CD4-positive, alpha-beta T cell (primary cell): ENCODE measurements at places on chromosomes 1 and 21. TPM values are rescaled to one million over a fixed set of nuclear protein-coding genes. Genes with fewer than 3 reads are reported as not detected.

DNA sequence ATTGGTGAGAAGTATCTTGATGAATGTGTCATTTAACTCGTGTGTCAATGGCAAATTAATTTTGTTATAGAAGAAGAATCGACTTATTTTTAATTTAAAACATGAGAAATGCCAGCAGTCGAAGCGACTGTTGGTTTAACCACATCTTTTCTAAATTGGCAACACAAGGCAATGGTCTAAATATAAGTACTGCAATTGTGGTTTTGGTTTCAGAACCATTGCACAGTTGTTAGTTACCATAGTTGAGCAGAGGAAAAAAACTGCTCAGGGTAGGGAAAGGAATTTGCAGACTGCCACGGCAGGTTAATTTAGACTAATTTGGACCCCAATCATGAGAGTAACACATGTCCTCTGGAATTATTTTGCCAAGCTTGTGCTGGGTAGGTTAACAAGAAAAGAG lies 185.6 kb upstream of the RUNX1 start:
- no peak overlapping the region for H3K4me3 ChIP-seq
- H3K27ac ChIP-seq, result no peak overlapping the region
- no peaks in the 10 kb centered on the region for H3K36me3 ChIP-seq
- no peaks in the 10 kb centered on the region for H3K27me3 ChIP-seq
- H3K4me1 ChIP-seq, result peaks cover 9% of the 10 kb centered on the region

DNA sequence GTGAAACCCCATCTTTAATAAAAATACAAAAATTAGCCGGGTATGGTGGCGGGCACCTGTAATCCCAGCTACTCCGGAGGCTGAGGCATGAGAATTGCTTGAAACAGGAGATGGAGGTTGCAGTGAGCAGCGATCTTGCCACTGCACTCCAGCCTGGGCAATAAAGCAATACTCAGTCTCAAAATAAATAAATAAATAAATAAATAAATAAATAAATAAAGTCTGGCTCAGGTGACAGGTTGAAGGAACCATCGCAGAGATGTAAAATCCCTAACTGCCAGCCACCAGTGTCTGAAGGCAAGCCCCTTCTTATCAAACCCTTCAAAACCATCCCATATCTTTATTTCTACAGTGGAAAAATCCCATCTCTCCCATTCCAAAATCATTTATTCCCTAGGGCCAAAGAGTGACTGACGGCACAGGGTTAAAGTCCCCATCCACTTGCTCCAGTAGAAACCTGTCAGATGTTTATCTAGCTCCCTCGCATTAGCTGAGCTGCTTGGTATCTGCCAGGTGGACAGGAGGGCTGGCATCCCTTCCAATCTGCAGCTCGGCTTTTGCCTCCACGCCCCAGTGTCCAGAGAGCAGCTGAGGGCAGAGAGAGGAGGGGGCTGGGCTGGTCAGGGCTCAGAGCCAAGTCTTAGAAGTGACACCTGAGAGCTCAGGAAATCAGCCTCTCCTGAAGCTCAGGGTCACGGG lies 5.0 kb downstream of the CSRP1 start:
- H3K36me3 ChIP-seq, result peaks cover 10% of the 10 kb centered on the region
- peaks cover 29% of the 10 kb centered on the region for H3K4me1 ChIP-seq
- H3K27ac ChIP-seq, result no peak overlapping the region

GRCh38 chr1:31581821-31582810 lies 5.8 kb downstream of the TINAGL1 start:
- no peak for DNase-seq
- no peaks in the 10 kb centered on the region for H3K27me3 ChIP-seq
- no peak overlapping the region for H3K27ac ChIP-seq
- H3K4me3 ChIP-seq, result no peak overlapping the region

- peaks cover 54% of the 10 kb centered on the region for H3K36me3 ChIP-seq
- H3K27ac ChIP-seq, result no peak overlapping the region
- H3K4me3 ChIP-seq, result no peak overlapping the region
- no peaks in the 10 kb centered on the region for H3K4me1 ChIP-seq
- no peaks in the 10 kb centered on the region for H3K27me3 ChIP-seq
Measured at GRCh38 chr1:33007190-33008050, 29.3 kb downstream of the AK2 start.

- no peak overlapping the region for H3K4me3 ChIP-seq
- no peaks in the 10 kb centered on the region for H3K27me3 ChIP-seq
- DNase-seq, result no peak
Measured at GRCh38 chr1:167905182-167905581, 8.8 kb downstream of the ADCY10 start.

DNA sequence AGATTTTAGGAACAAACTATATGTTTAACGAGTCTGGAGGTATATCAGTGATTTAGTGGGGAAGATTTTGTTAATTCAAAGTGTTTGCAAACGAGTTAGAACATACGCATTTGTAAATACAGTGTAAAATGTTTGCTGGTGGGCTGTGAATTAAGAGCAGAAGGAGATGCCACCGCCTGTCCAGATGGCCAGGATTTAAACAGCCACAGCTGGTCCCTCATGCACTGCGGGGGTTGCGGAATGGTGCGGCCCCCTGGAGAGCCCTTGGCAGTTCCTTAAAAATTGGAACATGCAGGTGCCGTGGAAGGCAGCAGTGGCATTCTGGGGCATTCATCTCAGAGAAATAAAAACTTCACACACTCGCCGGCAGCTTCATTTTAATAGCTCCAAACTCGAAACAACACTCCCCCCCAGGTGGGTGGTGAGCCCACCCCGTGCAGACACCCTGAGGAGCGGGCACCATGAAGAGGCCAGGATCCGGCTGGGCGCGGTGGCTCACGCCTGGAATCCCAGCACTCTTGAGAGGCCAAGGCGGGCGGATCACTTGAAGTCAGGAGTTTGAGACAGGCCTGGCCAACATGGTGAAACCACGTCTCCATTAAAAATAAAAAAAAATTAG lies 3.5 kb upstream of the C1orf159 start:
- H3K4me1 ChIP-seq, result peaks cover 37% of the 10 kb centered on the region
- no peaks in the 10 kb centered on the region for H3K36me3 ChIP-seq
- no peak for DNase-seq
- H3K4me3 ChIP-seq, result no peak overlapping the region

- no peak overlapping the region for H3K27ac ChIP-seq
- H3K27me3 ChIP-seq, result no peaks in the 10 kb centered on the region
- H3K36me3 ChIP-seq, result peaks cover 2% of the 10 kb centered on the region
- H3K4me3 ChIP-seq, result no peak overlapping the region
- no peak for DNase-seq
- no peaks in the 10 kb centered on the region for H3K4me1 ChIP-seq
Measured at GRCh38 chr1:10594595-10595223, 120.0 kb downstream of the PEX14 start.

ZSWIM5 gene
- 0.91 TPM for total RNA-seq
